ENCODE measurements at places on chromosomes 2 and 18. TPM values are rescaled to one million over a fixed set of nuclear protein-coding genes. Genes with fewer than 3 reads are reported as not detected.

SERPINB3 gene
- total RNA-seq: not detected

- no peak for DNase-seq
Observed at GRCh38 chr18:68826121-68826520, 28.2 kb downstream of the CCDC102B start.

- DNase-seq: no peak
Observed at GRCh38 chr18:52499644-52500043, 159.6 kb downstream of the DCC start.

GRCh38 chr18:50061876-50062517, 132.9 kb downstream of the MYO5B start:
- DNase-seq: peak; percentile 75

WNT10A gene
- not detected for total RNA-seq

- no peak for DNase-seq
Observed at GRCh38 chr18:11021477-11021876, 127.9 kb downstream of the PIEZO2 start.

SLC40A1 gene
- total RNA-seq: 51.0 TPM

- DNase-seq: no peak
Observed at GRCh38 chr2:88673363-88673762, 18.1 kb upstream of the RPIA start.

GRCh38 chr18:3595369-3596273, 145.6 kb downstream of the TGIF1 start:
- no peak for DNase-seq

- DNase-seq: no peak
Observed at GRCh38 chr2:112710956-112711750, 9.7 kb upstream of the NT5DC4 start.

REEP1 gene
- total RNA-seq: 23.6 TPM

DNA sequence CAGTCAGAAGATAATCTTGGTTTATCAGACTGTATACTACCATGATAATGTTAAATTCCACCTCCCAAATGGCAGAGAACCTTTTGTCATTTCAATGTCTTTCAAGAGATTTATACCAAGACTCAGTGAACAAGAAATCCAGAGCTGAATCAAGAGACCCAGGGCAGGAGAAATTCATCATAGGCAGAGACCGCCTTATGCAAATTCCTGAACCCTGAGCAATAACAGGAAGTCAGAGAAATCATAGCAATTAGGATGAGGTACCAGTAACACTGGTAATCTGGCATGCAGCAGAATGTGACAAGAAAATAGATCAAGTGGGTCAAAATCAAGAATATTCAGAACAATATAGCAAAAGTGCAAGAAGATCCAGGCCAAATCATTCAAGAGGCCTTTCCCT, 412.4 kb upstream of the LRATD1 start:
- DNase-seq: no peak

DNA sequence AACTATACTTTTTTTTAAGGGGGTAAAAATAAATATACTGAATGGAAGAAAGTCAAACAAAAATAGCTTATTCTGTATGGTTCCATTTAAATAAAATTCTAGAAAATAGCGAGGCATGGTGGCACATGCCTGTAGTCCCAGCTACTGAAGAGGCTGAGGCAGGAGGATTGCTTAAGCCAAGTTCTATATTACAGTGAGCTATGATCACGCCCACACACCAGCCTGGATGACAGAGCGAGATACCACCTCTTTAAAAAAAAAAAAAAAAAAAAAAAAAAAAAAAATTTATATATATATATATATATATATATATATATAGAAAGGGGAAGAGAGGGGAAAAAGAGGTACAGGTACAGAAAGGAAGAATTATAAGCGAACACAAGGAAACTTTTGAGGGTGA, 77.7 kb downstream of the MEMO1 start:
- DNase-seq: no peak

DNA sequence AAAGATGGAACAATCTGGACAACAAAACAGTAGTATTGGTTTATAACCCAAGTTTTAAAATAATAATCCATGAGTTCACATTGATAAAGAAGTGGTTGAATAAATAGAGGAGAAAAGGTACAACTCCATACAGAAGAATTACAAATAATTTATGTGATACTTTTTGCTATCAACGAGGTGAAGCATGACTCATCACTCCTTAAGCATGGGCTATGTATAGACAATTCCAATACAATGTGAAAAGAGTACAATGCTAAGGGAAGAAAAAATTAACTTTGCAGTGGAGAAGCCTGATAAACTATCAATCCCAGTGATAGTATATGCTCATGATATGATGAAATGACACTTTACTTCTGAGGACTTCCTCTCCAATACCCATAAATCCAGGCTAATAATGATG, 312.9 kb downstream of the GULP1 start:
- DNase-seq: no peak

- DNase-seq: peak; percentile 30
Observed at GRCh38 chr18:79479116-79479760, 83.5 kb downstream of the NFATC1 start.

DNA sequence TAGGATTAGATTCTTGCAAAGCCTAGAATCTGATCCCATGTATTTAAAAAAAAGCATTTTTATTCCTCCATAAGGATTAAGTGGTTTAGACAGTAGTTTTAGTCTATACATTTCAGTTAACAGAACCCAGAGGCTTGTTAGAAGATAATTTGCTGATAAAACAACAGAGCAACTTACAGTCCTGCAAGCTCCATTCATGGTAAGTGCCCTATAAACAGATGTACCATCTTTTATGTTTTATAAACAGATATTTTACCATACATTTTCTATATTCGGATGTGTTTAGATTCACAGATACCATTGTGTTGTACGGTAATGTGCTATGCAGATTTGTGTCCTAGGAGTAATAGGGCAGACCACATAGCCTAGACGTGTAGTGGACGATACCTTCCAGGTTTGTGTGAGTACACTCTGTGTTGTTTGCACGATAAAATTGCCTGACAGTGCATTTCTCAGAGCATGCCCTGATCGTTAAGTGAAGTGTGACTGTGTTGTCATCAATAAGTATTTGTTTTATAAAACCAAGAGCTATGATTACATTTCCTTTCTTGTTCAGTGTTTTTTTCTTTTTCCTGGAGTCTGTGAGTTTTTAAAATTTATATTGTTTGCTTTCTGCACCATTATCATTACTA, 54.2 kb downstream of the CERS6 start:
- DNase-seq: no peak

KCNG2 gene
- total RNA-seq: not detected

SIX3 gene
- not detected for total RNA-seq

PIGN gene
- total RNA-seq: 21.0 TPM

All from Right ventricle myocardium inferior (tissue), 1 donor.